ENCODE measurements at places on chromosomes 2 and 18.

DNA sequence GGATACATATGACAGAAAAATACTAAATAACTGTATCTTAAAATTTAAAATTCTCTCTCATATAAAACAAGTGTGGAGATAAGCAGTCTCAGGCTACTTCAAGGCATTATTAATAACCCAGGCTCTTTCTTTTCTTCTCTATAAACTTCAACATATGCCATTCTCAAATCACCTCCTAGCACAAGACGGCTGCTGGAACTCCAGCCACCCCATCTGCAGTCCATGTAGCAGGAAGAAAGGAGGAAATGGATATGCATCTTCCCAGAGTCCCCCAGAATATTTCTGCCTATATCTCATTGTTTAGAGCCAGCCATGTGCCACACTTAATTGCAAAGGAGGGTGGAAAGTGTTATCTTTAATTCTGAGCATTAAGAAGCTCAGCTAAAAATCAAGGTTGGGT lies 35.3 kb upstream of the NEB start:
- no peak for DNase-seq

- peak; percentile 97 for DNase-seq
These were observed 18.5 kb downstream of the PMAIP1 start for GRCh38 chr18:59918320-59918755.

- peak; percentile 85 for DNase-seq
These were observed 211.9 kb downstream of the ALPK2 start for GRCh38 chr18:58416704-58417683.

DNA sequence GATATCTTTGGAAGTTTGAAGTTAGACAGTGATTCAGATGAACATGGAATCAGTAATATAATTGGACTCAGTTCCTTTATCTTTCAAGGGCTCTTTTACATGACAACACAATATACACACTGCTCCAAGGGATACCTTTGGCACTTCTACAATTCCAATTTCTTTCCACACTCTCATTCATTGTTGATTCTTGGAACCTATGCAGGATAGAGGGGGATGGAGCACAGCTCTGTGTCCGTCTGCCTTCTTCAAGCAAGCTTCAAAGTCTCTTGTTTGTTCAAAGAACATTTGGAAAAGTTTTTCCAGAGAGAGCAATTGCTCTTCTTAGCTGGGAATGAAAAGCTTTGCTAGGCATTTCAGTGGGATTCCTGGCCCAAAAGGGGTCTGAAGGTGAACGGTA lies 276.2 kb upstream of the ZEB2 start:
- DNase-seq: no peak

DNA sequence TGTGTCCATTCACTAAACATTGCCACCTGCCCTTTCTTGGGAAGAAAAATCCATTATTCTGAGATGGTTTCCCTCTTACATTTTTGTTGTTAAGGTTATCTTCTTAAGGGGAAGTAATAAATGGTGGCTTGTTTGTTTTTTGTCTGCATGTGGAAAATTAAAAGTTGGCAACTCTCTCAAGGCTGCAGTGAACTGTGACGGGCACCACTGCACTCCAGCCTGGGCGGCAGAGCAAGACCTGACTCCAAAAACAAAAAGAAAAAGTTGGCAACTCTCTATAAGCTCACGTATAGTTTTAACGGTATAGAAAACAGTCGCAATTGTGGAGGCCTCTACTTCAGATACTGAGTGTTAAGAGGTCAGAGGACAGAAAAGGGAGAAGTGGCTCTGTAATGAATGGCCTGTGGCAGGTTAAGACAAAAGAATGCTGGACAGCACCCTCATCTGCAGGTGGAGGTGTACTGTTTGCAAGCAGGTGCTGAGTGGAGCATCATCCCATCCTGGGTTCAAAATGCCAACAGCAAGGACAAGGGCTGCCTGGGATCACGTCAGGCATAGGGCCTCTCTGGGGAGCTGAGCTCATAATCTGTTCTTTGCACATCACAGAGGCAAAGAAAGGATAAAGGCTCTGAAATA lies 16.7 kb downstream of the L3MBTL4 start:
- no peak for DNase-seq

- no peak for DNase-seq
These were observed 54.7 kb upstream of the OTOF start for GRCh38 chr2:26532301-26533250.

GRCh38 chr2:122960759-122961641 lies 1064.1 kb upstream of the CNTNAP5 start:
- no peak for DNase-seq
